Activated CD8-positive, alpha-beta memory T cell treated with anti-CD3 and anti-CD28 coated beads for 48 hours (primary cell): ENCODE measurements at places on chromosomes 7 and 10.

DNA sequence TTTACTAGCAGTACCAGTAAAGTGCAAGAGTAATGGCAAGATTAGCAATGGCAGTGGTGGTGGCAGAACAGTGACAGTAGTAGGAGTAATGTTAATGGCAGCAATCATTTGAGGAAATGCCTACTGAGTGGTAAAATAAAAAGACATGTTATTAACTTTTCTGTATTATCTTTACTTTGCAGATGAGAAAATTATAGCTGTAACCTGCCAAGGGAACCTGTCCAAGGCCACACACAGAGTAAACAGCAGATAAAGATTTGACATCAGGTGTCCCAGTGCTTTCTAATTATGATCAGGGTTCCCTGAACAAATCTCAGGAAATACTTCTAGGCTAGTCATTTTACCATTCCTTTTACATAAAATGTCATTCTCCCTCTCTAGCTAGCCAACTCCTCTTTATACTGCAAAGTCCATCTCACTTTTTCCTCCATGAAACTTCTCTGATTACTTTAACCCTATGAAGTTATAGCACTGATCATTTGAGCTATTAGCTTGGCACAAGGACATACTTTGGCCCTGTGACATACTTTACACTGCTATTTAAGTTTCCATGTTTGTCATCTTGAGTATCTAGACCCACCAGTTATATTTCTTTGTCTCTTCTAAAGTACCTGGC is 219.1 kb downstream of the TAX1BP1 start:
- DNase-seq = no peak

DNA sequence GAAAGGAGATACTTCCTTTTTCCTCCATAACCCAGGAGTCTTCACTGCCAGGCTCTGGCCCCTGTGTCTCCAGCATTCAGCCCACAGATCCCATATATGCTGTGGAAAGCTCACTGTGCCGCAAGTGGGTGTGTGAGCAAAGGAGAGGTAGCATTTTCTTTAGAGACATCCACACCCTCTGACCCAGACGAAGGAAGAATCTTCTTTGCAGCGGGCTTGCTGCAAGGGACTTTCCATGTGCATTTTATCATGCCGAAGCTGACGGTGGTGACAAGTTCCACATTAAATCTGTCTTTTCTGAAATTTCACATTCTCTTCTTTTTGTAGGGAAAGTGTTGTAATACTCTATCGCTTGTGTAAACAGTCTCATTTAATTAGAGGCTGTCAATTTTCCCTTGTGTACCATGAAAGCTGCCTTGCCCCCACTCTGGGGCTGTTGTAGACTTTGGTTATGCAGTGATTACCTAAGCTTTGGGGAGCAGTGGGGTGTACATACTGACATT is 409.5 kb downstream of the SUGCT start:
- no peak for DNase-seq

DNA sequence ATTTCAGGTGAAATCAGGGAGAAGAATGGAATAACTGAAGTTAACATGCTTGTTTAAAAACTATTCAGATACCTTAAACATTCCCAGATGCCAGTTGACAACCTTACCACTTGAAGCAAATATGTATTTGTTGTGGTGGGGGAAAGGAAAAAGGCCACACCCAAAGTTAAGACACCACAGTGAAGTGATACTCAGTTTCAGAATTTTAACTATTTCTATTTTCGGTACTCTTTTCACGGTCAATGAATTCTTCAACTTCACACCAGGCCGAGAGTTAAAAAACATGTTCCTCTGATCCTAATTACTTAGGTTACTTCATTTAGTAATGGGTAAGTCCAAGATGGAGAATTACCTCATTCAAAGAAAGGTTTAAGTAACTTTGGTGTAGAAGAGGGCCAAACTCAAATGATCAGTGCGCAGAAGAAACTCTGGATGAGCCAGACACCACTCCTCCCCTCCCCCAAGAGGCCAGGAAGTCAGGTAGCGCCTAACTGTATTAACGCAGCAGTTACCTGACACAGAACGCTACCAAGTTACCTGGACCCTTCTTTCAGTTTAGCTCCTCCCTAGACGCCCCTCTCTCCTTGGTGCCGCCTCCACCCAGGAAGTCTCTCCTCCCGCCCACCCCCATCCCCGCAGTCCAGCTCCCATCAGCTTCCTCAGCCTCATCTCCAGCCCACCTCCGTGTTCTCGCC is 700 bp downstream of the MTPN start:
- DNase-seq = no peak

- no peak for DNase-seq
Observed at GRCh38 chr7:2585446-2585845, 26.7 kb downstream of the IQCE start.
